CD4-positive, alpha-beta T cell treated with Interleukin-6 at 100 ng/mL for 8 hours (primary cell): ENCODE measurements at places on chromosomes 13 and 19.
A peak's percentile ranks its signal among the peaks of the same experiment; 100 is the strongest.

DNA sequence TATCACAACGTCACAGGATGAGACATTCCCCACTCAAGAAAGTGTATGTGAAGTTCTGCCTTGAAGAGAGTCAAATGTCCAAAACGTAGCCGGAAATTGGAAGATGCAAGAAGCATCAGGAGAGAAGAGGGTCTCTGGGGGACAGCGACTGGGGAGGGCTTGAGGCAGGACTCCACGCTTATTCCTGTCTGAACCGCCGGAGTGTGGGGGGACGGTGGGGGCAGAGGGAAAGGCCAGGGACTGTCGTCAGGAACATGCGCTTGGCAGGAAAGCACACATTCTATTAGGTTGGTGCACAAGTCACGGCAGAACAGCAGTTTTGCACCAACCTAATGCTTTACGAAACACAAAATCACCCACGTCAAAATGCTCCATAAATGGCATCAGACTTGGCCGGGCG lies 95.3 kb upstream of the TM9SF2 start:
- no peak for DNase-seq

DNA sequence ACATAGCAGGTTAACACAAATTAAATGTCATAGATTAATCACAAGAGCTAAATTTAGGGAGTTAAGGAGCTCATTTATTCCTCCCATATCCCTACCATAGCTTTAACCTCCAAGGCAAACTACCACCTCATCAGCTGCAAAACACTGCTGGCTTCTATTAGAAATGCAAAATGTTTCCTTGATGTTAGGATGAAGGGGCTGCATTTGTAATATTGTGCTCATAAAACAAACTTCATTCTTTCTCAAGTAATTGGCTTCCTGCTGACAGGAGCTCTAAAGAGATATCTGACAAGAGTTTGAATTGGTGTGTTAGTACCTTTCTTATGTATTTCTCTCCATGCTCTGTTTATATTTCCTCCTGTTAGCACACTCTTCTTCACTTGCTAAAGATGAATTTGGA lies 152.1 kb downstream of the OLFM4 start:
- DNase-seq = no peak

DNA sequence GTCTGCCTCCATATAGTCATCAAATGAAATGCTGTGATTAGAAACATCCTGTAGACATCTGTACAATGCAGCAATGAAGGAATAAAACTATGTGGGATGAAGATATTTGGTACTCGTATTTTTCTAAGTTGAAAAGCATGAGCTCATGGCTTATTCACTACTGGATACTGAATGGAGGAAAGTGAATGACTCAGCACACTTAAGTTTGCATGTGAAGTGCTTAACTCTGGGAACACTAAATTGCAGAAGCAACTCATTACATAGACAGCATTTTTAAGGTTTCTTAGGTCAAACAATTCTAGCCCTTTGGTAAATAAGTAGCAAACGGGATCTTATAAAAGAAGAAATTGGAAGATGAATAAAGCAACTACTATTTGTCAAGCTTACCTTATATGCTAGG lies 429.0 kb upstream of the MIR17HG start:
- no peak for DNase-seq

DNA sequence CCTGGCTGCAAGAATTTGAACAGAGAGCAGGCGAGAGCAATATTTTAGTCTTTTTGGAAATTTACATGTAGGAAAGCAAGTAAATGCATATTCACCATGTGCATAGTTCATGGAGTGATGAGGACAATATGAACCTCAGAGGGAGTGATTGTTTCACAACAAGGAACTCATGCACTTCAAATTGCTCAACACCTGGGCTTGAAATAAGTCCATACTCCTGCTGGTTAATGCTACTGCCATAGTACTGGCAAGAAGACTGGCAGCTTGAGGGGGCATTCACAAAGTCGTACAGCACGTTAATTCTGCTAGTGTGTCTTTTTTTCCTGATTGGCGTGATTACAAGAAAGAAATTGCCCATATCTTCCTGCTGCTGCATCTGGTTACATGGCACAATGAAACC lies 267.6 kb downstream of the PCDH17 start:
- no peak for DNase-seq

- DNase-seq = no peak
Observed at GRCh38 chr19:40357640-40358039, 9.1 kb downstream of the PLD3 start.

DNA sequence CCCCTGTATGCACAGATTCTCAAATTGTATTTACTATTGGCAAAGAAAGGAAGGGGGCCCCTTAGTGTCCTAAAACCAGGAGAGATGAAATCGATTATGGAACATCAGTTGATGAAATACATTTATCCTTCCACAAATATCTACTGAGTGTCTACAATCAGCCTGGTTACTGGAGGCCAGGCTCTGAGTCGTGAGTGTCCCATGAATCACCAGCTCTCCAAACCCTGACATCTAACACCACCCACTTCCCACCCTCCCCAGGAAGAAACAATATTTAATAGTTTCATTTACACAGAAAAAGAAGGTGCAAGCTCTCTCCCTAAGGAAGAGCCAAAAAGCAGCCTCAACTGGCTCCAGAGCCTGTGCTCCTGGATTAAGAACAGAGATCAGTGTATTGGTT lies 25.2 kb downstream of the KCTD15 start:
- DNase-seq = no peak

- DNase-seq = peak; percentile 24
Observed at GRCh38 chr19:38425810-38426466, at the start of gene RASGRP4. TSS of gene RASGRP4 (minus strand) at chr19:38426219. CDS start at chr19:38426091, 128 bp downstream.

DNA sequence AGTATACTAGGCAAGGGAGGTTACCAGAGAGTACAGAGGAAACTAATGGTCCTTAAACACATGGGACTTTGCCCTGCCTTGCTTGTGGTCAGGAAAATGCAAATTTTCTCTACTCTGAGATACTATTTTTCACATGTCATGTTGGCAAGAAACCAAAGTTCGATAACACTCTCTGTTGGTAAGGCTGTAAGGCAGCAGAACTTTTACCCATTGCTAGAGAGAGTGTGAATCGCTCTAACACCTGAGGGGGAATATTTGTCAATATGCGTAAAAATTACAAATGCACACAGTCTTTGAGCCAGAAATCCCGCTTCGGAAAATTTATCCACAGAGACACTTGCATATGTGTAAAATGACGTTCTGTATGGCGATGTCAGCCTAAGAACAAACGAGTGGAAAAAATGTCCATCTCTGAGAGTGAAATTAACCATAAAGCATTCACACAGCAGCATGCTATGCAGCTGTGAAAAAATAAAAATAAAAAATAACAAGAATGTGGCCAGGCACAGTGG lies 9.5 kb upstream of the RFX1 start:
- DNase-seq = no peak

- no peak for DNase-seq
Observed at GRCh38 chr13:33284031-33284430, 1.5 kb downstream of the STARD13 start.

DNA sequence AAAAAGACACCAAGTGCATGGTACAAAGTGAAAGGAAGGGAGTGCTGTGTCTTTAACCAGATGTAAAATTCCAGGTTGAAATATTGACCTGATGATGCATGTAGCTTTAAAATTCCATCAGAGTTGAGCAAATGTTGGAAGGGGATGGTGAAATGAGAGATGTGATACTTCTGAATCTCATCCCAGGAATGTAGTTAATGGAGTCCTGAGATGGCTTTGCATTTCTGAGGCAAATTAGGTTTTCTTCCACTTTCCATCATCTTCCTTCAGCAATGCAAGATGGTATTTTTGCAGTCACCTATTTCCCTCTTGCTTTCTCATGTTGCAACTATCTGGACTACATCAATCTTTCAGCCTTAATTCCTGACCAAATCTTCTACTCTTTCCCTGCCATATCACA lies 194.1 kb upstream of the MIR17HG start:
- no peak for DNase-seq

DNA sequence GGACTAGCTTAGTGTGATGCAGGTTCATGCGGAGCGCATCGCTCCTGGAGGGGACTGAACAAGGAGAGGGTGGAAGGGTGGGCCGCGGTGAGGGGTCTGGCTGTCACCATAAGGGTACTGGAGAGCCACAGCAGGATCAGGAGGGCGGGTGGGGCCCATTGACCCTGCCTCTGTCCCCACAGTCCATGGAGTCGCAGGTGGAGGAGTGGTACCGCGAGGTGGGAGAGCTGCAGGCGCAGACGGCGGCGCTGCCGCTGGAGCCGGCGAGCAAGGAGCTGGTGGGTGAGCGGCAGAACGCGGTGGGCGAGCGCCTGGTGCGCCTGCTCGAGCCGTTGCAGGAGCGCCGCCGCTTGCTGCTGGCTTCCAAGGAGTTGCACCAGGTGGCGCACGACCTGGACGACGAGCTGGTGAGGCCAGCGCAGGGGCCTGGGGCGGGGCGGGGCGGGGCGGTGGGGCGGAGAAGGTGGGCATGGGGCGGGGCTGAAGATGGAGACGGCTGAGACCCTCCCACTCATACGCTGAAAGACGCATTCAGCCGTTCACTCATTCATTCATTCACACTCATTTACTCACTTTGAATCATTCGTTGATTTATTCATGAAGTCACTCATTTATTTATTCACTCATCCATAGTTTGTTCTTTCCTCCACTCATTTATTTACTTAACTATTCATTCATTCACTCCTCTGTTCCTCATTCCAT lies 27.5 kb upstream of the SHKBP1 start:
- peak; percentile 62 for DNase-seq

GRCh38 chr19:1397838-1398237 lies 3.5 kb downstream of the GAMT start:
- no peak for DNase-seq

DNA sequence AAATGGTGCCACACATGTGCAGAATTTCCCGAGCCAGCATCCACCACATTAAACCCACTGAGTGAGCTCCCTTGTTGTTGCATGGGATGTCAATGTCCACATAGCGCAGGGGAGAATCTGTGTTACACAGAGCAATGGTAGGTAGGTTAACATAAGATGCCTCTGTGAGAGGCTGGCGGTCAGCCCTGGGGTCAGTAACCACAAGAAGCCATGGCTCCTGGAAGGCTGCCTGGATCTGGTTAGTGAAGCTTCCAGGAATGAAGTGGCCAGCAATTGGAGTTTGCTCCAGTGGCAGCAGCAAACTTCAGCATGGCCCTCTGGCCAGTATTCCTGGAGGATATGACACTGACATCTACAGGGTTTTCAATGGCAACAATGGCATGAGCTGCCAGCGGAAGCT lies 37.0 kb upstream of the PCDH9 start:
- DNase-seq = no peak
